ENCODE measurements at places on chromosomes 11 and 22.

DNA sequence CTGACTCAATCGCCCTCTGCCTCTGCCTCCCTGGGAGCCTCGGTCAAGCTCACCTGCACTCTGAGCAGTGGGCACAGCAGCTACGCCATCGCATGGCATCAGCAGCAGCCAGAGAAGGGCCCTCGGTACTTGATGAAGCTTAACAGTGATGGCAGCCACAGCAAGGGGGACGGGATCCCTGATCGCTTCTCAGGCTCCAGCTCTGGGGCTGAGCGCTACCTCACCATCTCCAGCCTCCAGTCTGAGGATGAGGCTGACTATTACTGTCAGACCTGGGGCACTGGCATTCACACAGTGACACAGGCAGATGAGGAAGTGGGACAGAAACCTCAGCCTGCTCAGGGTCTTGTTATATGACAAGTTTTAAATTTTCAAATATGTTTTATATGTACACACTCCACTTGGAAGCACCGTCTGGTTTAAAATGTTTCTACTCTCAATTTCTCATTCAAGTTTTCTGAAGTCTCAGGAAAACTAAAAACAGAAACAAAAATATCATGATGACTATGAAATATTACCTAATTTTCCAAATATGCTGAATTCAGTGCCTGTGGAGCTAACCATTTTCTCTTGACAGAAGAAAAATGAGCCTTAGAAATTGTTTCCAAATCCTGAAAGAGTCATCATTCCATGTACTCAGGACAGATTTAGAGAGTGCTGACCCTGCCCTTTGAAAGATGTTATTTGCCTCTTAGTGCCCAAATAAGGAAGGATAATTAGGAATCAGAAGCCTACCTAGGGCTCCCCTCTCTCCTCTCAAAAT, 48.8 kb upstream of the TOP3B start:
- no peak for DNase-seq

DNA sequence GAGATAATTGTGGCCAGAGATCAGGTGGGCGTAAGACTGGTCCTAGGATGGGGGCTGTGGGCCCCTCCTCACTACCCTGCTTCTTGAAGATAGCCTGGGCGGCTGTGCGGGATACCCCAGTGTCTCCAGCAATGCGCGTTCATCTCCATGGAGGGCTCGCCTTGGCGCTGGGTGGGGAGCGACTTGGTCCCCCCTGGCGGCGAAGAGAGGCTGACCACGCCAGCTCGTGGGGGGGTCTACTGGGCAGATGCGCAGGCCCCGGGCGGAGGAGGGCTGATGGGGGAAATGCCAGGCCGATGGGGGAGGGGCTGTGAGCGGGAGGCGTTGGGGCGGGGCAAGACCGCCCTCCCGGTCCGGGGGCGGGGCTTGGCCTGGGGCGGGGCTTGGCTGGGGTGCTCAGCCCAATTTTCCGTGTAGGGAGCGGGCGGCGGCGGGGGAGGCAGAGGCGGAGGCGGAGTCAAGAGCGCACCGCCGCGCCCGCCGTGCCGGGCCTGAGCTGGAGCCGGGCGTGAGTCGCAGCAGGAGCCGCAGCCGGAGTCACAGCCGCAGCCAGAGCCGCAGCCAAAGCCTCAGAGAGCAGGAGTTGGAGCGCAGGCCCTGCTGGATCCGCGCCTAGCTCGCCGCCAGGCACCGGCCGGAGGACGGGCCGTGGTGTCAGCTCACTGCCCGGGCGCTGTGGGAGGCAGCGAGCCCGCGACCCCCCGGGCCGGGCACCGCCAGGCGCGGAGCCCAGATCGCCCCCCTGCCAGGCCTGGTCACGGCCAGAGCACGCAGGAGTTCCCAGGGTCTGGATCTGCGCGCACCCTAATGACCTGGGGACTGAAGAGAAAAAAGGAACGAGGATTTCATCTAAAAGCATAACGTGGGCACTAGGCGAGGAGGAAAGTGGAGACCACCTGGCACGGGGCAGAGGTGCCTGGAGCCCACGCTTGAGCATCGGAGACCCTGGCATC, at the start of gene SLC35E4:
SLC35E4 (plus strand) TSS at position 509 of the 953 bp plus-strand sequence. CDS start 670 bp downstream, outside the sequence.
- DNase-seq, result peak; percentile 82

- DNase-seq, result no peak
These were observed 32.2 kb downstream of the TRMU start for GRCh38 chr22:46367707-46368191.

- DNase-seq, result peak; percentile 77
These were observed 40.2 kb downstream of the MICAL3 start for GRCh38 chr22:17984114-17984513.

GRCh38 chr11:80320765-80321164, 879.9 kb upstream of the TENM4 start:
- DNase-seq, result peak; percentile 66

GRCh38 chr11:122902951-122903350, 20.4 kb downstream of the JHY start:
- no peak for DNase-seq

- DNase-seq, result no peak
These were observed 3.0 kb downstream of the RASSF10 start for GRCh38 chr11:13012056-13012661.

DNA sequence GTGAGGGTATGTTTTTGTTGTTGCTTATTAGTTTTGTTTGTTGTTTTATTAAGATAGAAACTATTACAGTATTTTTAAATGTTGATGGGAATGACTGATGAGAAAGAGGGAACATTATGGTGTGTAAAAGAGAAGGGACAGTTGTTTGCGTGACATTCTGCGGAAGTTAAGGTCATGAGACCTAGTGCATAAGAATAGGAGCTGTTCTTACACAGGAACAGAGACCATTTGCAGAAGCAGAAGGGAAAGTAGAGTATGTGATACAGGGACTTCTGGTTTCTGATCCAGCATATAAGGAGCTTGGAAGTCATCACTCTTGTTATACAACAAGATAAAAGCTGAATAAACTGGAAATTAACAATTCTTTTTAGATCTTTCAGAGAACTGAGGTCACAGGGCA, 299.2 kb upstream of the API5 start:
- no peak for DNase-seq
